Lower lobe of right lung (tissue), 2 donors: ENCODE measurements at places on chromosomes 1 and 21.

DNA sequence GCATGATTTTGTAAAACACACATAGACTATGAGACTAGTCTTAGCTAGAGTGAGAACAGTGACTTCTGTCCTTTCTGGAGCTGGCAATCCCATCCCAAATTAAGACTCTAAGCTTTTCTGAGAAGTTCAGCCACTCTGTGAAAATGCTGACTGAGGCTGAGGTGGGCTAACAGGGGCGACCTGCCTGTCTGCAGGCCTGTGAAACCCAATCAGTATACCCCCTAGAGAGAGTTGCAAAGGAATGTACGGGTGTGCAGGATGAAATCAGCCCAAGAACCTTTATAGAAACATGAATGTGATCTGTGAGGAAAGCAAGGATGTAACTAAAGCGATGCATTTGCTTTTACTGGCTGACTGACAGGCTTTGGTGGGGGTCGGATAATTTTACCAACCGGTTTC is 16.0 kb upstream of the TBX15 start:
- DNase-seq: no peak

DNA sequence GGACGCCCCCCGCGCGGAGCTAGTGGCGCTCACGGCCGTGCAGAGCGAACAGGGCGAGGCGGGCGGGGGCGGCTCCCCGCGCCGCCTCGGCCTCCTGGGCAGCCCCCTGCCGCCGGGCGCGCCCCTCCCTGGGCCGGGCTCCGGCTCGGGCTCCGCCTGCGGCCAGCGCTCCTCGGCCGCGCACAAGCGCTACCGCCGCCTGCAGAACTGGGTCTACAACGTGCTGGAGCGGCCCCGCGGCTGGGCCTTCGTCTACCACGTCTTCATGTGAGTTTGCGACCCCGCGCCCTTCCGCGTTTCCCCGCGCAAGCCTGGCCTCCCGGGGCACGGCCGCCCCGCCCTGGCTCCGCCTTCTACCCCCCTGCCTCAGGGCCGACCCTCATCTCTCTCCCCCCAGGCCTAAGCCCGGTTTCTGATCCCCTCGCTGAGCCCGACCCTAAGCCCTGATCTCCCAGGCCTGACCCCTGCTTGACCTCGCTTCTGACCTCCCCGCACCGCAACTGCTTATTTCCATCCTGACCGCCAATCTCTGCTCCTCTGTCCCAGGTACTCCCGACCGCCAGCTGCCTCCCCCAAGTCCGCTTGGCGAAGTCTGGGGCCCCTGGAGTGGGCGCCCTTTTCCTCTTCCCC is 669 bp downstream of the KCNQ4 start:
- DNase-seq: no peak

GRCh38 chr1:1253972-1254666 is 7.6 kb upstream of the C1QTNF12 start:
- no peak for DNase-seq

DNA sequence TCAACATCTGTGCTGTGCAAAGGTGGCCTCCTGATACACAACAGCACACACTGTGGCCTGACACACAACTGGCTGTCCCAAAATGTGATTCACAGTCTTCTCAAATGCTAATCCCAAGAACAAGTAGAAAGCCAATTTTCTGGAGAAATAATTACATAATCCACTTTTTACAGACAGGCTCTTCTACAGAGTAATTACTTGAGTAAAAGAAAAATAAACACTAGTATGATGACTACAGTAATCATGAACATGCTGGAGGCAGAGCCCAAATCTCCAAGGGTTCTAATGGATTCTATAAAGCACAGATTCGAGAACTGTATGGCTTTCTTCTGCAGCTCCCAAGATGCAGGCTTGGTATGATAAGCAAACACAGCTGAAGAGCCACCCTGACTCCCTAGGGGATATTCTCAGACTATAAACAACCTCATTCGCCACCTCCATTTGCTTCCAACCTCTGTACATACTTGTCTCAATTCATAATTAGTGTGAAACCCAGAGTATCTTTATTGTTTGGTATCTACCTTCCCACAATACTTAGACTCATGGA is 81.9 kb downstream of the SIPA1L2 start:
- no peak for DNase-seq

GRCh38 chr1:55981010-55981650 is 598.2 kb downstream of the PLPP3 start:
- no peak for DNase-seq

DNA sequence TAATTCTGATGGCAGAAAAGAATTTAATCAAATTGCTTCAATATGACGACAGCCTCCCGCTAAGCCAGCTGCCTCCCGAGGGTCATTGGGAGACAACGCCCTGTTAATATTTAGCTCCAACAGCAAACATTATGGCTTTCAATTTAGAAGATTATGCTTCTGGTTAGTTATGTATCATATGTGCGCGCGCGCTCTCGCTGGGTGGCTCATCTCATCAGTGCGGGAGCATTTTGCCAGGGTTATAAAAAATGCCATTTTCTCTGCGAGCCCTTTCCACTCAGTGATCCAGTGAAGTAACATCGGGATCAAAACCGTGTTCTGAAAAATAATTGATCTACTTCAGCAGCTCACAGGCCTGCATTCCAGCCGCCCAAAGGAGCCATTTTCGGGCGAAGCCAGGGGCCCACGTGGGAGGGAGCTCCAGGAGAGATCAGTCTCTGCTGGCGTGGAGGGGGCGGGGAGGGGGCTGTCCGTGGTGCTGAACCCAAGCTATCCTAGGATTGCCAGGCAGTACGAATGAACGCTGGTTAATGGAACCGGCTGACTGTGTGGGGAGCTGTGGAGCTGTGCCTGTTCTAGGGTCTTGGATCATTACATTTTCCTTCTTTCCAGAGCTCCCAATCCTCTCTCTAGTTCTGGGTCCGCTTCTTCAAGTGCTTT is 219.1 kb upstream of the ZC3H12A start:
- DNase-seq: no peak

DNA sequence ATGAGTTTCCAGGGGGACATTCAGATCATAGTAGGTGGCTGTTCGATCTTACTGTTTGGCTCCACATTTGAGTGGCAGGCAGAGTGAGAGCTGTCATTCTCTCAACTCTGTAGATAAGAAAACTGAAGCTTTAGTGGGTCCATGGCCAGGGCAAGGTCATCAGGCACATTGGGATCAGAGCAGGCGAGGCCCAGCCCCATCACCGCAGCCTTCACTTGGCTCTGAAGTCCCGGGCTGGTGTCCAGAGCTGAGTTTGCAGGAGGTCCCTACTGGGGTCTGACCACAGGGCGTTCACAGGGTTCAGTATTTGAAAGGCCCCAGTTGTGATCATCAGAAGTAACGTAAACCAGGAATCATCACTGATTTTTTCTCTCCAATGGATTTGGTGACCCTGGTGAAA is 76.7 kb downstream of the OBSCN start:
- DNase-seq: no peak

DNA sequence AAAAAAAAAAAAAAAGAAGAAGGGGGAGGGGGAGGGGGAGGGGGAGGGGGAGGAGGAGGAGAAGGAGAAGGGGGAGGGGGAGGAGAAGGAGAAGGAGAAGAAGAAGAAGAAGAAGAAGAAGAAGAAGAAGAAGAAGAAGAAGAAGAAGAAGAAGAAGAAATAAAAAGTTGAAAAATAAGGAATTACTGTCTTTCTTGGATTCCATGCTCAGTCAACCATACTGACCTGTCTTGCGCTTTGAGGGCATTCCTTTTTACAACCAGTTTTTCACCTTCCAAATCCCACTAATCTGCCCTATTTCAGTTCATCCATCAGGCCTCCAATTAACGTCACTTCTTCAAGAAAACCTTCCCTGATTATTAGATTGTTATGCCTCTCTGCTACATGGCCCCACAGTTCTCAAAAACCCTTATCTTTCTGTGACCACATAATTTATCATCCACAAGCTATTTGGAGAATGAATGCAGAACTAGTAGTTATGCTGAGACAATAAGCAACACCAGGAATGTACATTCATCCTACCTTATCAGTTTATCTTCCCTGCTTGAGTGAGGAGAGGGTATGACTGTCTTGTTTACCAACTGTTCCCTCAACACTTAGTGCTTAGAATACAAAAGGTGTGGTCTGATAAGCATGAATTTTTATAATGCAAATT is 57.5 kb upstream of the GUCA2A start:
- no peak for DNase-seq

DNA sequence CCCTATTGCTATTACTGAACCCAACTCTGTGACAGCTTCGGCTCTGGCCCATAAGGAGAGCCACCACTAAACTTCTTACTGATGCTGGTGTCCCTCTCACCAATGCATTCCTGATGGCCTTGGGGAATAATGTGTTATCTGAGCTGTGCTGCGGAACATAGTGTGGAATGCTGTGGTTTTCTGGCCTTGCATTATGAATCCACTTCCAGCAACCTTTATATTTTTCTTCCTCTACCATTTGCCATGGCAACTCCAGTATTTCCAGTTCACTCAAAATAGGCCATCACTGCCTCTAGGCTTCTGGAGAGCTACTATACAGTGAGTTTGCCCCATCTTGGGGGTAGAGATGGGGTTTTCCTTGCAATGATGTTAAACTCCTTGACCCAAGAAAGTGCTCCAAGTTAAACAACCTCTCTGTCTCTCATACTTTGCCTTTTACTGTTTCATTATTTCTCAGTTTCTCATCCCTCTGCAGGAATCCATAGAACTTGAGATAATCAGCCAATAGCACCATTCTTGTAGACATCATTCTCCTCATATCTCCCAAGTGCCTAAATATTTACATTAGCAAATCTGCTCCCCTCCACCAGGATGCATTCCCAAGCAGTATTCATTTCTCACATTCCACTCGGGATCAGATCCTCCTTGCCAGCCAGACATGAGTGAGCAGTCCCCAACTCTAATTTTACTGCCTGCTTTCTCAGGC is 11.1 kb upstream of the RAVER2 start:
- DNase-seq: no peak

- DNase-seq: no peak
Measured at GRCh38 chr1:218748071-218748470, 402.9 kb downstream of the TGFB2 start.

GRCh38 chr21:31340942-31341487 is 3.0 kb downstream of the TIAM1 start:
- no peak for DNase-seq

GRCh38 chr1:199089393-199090122 is 450.7 kb downstream of the PTPRC start:
- DNase-seq: no peak

GRCh38 chr1:183454377-183454776 is 17.9 kb upstream of the SMG7 start:
- no peak for DNase-seq

DNA sequence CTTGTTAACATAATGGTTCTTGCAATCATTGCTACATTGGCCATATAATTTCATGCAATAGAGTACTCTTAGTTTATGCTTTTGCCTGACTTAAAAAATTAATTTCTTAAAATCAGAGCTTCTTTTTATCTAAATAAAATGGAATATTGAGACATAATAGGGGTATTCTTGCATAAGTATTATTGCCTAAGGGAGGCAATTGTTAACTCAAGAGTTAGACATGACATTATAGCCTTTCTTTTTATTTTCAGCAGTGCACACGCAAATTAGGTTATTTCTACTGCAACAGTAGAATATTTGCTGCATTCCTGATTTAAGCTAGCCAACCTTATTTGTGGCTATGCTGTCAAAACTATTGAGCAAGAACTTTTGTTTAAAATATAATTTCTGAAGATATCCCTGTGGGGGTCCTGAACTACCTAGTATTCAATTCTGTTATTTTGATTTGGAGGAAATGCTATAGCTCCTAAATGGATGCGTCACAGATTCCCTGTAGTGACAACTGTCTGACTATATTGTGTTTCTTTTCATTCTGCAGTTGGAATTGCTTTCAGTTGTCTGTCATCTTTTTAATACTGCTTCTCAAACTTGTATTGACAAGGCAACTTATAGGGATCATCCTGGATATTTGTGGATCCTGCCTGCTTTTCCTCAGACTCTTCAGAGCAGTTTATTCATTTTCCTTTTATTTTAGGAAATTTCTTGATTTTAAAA is 211.0 kb downstream of the PATJ start:
- DNase-seq: no peak

GRCh38 chr1:24392982-24393650 is 20.5 kb downstream of the STPG1 start:
- DNase-seq: no peak

DNA sequence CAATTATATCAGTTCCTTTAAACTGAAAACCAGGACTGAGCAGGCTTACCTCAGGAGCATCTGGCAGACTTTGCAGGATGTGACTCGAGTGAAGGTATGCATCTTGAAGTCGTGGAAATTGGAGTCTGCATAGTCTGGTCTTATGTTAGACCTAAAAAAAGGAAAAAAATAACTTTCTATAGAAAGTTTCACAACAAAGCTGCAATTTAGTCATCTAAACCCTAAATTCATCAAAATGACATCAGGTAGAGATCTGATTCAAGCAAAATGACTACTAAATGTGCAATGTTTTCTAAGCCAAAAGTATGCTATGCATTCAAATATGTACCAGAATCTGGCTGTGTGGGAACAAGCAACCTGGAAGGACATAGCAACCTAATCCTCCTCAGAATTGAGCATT is 260.1 kb downstream of the VAV3 start:
- DNase-seq: no peak

DNA sequence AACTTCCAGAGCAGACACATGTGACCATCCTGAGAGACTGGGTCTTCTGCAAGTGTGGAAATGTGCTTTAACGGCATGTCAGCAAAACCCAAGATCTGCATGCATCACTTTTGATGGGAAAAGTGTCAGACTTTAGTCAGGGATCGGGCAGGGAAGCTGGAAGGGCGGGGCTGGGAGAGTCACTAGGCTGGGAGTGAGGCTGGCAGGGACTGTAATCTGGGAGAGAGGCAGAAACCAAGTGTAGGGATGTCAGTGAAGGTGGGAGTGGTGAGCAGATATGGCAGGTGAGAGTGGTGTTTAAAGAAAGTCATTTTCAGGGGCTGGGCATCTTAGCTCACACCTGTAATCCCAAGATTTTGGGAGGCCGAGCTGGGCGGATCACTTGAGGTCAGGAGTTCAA is 11.3 kb downstream of the CDA start:
- no peak for DNase-seq

DNA sequence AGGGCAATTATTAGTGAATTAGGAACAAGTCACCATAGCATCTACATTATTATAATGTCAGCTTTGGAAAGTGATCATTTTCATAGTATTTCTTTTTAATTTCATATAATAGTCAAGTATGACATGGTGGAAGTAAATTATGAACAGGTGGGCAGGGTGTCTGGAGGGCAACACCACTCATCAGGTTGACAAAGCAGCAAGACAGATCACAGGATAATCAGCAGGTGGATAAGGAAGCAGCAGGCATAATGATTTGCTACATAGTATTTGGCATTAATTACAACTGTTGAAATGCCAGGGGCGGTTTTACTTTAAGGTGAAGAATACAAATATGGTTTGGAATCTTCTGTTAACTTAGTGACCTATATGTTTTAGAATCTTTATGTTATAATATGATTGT is 1342.2 kb downstream of the PLA2G4A start:
- DNase-seq: no peak
